WTC11 (cell line): ENCODE measurements at places on chromosomes 7 and 10.

- no peak for DNase-seq
- H3K27ac ChIP-seq = no peak overlapping the region
- 0 out of 2 replicates have a peak, but pooled peaks cover 2% of the 10 kb centered on the region for H3K36me3 ChIP-seq
- H3K4me1 ChIP-seq = no peaks in the 10 kb centered on the region
- H3K27me3 ChIP-seq = no peaks in the 10 kb centered on the region
- H3K4me3 ChIP-seq = no peak overlapping the region
Measured at GRCh38 chr7:33511778-33512177, 382.4 kb downstream of the BBS9 start.

DNA sequence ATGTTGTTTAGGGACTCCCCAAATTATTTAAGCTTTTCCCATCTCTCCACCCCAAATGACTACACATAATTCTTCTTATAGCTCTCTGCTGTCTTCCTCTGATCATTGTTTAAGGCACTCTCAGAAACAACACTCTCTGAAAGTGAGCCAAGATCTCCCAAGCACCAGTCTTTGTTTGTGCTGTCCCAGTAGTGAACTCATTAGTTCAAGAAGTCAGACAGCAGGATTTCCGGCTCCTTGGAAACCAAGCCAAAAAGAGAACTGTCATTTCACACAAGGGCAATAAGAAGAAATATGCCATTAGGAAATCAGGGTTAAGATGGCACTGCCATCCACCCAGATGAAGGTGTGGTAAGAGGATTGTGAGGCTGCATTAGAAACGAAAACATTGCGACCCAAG lies 83.1 kb downstream of the FZD1 start:
- H3K4me1 ChIP-seq = no peaks in the 10 kb centered on the region
- H3K27me3 ChIP-seq = peaks cover 90% of the 10 kb centered on the region
- H3K27ac ChIP-seq = no peak overlapping the region
- H3K4me3 ChIP-seq = no peak overlapping the region
- H3K36me3 ChIP-seq = no peaks in the 10 kb centered on the region

DNA sequence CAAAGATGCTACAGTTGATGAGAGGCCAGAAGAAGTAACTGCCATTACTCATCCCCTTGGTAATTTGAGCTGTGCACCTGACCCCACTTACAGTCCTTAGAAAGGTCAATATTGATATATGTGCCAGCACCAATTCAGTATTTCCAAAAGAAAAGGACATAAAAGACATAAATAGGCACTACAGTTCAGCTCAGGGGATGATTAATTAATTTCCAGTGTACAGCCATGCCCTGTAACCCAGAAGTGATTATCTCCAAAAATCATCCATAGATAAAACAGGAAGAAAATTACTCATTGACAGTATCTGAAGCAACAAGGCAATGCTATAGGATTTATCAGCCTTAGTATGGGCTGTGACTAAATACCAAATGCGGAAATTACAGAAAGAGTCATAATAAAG lies 82.4 kb downstream of the PHYHIPL start:
- DNase-seq = no peak
- no peak overlapping the region for H3K27ac ChIP-seq
- H3K27me3 ChIP-seq = no peaks in the 10 kb centered on the region
- H3K4me3 ChIP-seq = no peak overlapping the region
- H3K4me1 ChIP-seq = no peaks in the 10 kb centered on the region
- H3K36me3 ChIP-seq = no peaks in the 10 kb centered on the region

DNA sequence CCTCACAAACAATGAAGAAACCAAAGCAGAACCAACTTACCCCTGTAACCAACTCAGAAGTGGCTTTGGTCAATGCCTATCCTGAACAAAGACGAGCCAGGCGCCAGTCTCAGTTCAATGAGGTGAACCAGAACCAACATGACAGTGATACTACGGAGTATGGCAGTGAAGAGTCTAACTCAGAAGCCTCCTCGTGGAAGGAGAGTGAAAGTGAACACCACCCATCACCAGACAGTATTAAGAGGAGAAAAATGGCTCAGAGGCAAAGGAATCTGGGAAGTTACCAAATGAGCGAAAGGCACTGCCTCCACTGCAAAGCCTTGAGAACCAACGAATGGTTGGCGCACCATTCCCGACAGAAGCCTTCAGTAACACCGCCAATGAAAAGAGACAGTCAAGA lies 8.4 kb downstream of the SSMEM1 start:
- no peak overlapping the region for H3K27ac ChIP-seq
- H3K36me3 ChIP-seq = no peaks in the 10 kb centered on the region
- H3K4me3 ChIP-seq = no peak overlapping the region
- peaks cover 3% of the 10 kb centered on the region; the same call in 1 of the 2 replicates for H3K27me3 ChIP-seq
- no peaks in the 10 kb centered on the region for H3K4me1 ChIP-seq
- DNase-seq = no peak

GRCh38 chr7:24580283-24580946 lies 7.2 kb downstream of the PALS2 start:
- no peak overlapping the region for H3K4me3 ChIP-seq
- no peak overlapping the region; the same call in 1 of the 2 replicates for H3K27ac ChIP-seq
- peaks cover 54% of the 10 kb centered on the region for H3K4me1 ChIP-seq
- H3K36me3 ChIP-seq = peaks cover 6% of the 10 kb centered on the region; the same call in 1 of the 2 replicates
